Cardiac septum (tissue), 1 donor: ENCODE measurements at places on chromosomes 7 and 10. TPM values are rescaled to one million over a fixed set of nuclear protein-coding genes. Genes with fewer than 3 reads are reported as not detected.

Gene GBX1
- 0.57 TPM for total RNA-seq

Gene CFTR
- 0.19 TPM for total RNA-seq

Gene EIF3A
- 133 TPM for total RNA-seq

Gene CALD1
- total RNA-seq, result 237 TPM

Gene ALKBH4
- total RNA-seq, result 6.5 TPM

Gene FKBP6
- not detected for total RNA-seq

Gene LIPA
- 16.0 TPM for total RNA-seq

Gene CAPZA2
- 313 TPM for total RNA-seq

Gene DGKI
- 7.5 TPM for total RNA-seq

Gene SRGN
- total RNA-seq, result 52.1 TPM

Gene ATP5MK
- total RNA-seq, result 958 TPM

Gene MIOS
- 24.9 TPM for total RNA-seq

Gene MMP21
- not detected for total RNA-seq

Gene DKK1
- 0.19 TPM for total RNA-seq

Gene LIPF
- total RNA-seq, result not detected

Gene SNX8
- 18.9 TPM for total RNA-seq

Gene CLEC2L
- not detected for total RNA-seq

Gene PILRA
- 2.3 TPM for total RNA-seq

Gene DNAJC12
- 4.0 TPM for total RNA-seq

Gene CDH23
- total RNA-seq, result 9.3 TPM

Gene ZMIZ1
- total RNA-seq, result 40.7 TPM

Gene NRAP
- total RNA-seq, result 1,029 TPM

Gene ANKRD2
- 138 TPM for total RNA-seq

Gene TACC2
- 282 TPM for total RNA-seq

Gene TRPV5
- not detected for total RNA-seq

Gene TMEM236
- 0.54 TPM for total RNA-seq

Gene RNF133
- total RNA-seq, result 0.43 TPM

Gene VIPR2
- 23.2 TPM for total RNA-seq

Gene CCL24
- not detected for total RNA-seq

Gene NPS
- not detected for total RNA-seq
